ENCODE measurements at places on chromosomes 2 and 18.

- no peak for DNase-seq
- no peaks in the 10 kb centered on the region for H3K4me1 ChIP-seq
- H3K27me3 ChIP-seq, result no peaks in the 10 kb centered on the region
- H3K27ac ChIP-seq, result no peak overlapping the region
Measured at GRCh38 chr2:37599688-37600525, 71.5 kb downstream of the CDC42EP3 start.

- peaks cover 20% of the 10 kb centered on the region for H3K4me1 ChIP-seq
- peaks cover 10% of the 10 kb centered on the region for H3K36me3 ChIP-seq
Measured at GRCh38 chr2:128309280-128310093, 9.2 kb downstream of the HS6ST1 start.

DNA sequence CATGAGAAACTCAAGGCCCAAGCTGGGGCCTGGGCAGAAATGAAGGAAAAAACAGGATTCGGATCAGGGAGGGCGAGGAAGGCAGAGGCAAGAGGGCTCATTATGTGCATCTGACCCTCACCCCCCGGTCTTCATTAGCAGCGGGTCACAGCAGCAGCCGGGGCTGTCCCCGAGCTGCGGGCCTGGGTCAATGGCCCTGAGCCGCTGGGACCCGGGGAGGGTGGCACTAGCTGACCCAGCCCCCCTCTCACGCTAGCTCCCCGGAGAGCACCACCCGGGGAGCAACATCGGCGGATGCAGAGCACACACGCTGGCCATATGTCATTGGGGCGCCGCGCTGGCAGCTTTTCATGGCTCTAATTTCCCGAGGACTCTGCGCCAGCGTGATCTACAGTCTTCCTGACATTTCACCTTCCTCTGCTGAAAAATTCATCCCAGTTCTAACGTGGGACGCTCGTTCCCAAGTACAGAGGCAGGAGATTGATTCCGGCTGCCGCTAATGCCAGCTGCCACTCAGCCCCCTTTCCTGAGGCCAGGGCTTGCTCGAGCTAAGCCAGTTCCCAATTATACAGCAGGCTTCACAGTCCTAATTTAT is 63.7 kb downstream of the EIPR1 start:
- DNase-seq, result no peak
- no peak overlapping the region for H3K4me3 ChIP-seq
- H3K4me1 ChIP-seq, result no peaks in the 10 kb centered on the region
- no peaks in the 10 kb centered on the region for H3K36me3 ChIP-seq
- H3K27me3 ChIP-seq, result no peaks in the 10 kb centered on the region

DNA sequence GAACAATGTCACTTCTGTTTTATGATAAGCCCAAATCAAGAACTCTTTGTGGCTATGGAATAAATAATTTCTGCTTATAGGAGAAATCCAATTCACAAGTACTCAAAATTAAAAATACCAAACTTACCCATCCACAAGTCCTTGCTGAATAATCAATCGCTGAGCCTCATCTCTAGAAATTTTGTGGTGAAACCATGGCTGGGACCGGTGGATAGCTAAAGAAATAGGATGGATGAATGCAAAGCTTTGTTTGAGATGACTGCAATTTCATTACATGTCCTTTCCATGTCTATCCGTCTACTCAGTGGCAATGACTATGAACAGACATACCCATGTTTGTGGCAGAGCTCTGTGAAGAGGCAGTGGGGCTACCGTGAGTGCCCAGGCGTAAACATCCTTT is 124.4 kb downstream of the GRB14 start:
- DNase-seq, result no peak
- no peak overlapping the region for H3K4me3 ChIP-seq
- no peaks in the 10 kb centered on the region for H3K4me1 ChIP-seq
- H3K27me3 ChIP-seq, result no peaks in the 10 kb centered on the region
- peaks cover 5% of the 10 kb centered on the region for H3K36me3 ChIP-seq
- H3K27ac ChIP-seq, result no peak overlapping the region

- no peak overlapping the region for H3K27ac ChIP-seq
- DNase-seq, result no peak
- no peak overlapping the region for H3K4me3 ChIP-seq
Measured at GRCh38 chr2:189791338-189792042, 7.2 kb downstream of the PMS1 start.

DNA sequence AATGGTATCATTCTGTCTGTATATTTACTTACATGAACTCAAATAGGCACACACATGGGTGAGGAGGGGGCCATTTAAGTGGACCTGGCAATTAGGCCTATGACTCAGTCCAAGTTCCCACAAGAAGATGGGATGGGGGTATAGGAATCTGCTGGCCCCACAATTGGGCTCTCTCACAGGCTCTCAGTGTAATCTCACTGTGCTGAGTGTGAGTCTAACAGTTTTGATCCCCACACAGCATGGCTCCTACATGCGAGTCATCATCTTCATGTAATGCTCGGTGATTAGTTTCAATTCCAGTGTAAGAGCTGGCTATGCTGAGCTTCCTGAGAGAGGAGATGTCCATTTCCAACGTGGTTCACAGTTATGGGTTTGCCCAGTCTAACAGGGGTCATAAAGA is 114.0 kb downstream of the GATA6 start:
- H3K4me3 ChIP-seq, result no peak overlapping the region
- no peaks in the 10 kb centered on the region for H3K36me3 ChIP-seq
- DNase-seq, result no peak
- H3K27me3 ChIP-seq, result no peaks in the 10 kb centered on the region
- H3K27ac ChIP-seq, result no peak overlapping the region

GRCh38 chr18:35089382-35089781 is 48.2 kb downstream of the MAPRE2 start:
- H3K4me1 ChIP-seq, result no peaks in the 10 kb centered on the region
- no peaks in the 10 kb centered on the region for H3K27me3 ChIP-seq

DNA sequence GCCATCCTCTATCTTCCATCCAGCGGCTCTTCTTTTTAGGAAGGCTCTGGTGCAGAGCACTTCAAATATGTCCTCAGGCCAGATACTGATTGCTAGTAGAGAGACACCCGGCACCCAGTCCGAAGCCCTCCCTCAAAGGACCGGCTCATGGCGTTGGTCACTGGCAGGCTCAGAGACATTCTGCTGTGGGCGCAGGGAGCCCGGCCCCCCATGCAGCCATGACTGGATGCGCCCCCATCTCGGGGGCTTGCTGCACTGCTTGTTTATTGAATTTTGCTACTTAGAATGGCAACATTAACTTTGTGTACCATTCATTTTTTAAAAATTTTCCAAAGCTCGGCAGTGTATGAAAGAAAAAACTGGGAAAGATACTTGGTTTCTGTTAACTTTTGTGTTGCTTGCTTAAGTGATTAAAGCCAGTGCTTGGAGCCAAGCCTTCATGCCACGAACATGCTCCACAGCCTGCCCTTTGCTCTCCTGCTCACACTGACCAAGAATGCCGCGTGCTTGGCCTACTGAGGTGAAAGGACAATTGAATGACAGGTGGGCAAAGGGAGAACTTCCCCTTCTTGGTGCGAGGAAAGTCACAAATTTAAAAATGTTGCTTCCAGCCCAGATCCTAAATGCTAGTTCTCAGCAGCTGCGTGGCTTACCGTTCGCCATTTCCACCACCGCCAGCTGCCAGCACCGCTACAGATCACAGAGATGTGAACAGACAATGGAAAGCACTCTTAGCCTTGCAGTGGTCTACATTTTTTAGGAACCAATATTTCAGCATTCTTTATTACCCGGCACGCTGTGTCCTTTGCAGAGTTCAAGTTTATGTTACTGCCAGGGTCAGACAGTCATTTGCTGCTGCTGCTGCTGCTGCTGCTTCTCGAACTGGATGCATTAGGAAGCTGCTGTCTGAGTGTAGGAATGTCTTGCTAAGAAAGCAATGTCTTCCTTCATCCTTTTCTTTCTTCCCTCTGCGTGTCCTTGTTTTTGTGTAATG is 76.7 kb downstream of the FAM210A start:
- no peaks in the 10 kb centered on the region for H3K27me3 ChIP-seq
- H3K4me1 ChIP-seq, result no peaks in the 10 kb centered on the region
- no peak overlapping the region for H3K4me3 ChIP-seq
- H3K27ac ChIP-seq, result no peak overlapping the region
- DNase-seq, result no peak

DNA sequence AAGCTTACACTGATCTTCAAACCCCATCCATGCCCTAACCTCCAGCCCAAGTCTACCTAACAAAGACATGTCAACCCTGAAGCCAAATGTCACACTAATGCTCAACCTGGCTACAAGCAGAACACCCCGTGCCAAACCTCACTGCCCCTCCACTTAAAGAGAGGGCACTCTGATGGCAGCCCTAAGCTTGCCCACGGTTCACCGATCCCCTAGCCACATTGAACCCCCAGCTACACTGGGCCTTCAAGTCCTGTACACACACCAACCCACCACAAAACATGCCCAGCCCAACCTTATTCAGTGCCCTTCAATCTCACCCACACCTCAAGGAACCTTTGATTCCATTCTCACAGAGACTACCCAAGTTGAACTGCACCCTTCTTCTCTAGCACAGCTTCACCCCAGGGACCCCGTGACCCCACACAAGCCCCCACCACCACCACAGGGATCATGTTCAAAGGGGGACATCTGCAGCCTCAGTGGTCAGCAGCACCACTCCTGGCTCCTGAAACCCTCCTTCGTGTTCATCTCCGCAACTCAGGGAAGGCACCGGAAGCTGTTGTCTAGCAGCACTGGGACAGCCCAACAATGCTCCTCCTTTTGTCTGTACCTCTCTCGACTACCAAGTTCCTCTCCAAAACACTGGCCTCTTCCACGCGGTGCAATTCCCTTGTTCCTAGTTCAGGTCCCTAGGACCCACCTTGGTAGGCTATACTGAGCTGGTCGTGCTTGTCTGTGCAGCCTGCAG is 218.8 kb downstream of the CYP26B1 start:
- H3K27ac ChIP-seq, result no peak overlapping the region
- DNase-seq, result peak; percentile 35
- no peaks in the 10 kb centered on the region for H3K27me3 ChIP-seq
- H3K36me3 ChIP-seq, result no peaks in the 10 kb centered on the region
- H3K4me3 ChIP-seq, result no peak overlapping the region
- no peaks in the 10 kb centered on the region for H3K4me1 ChIP-seq

DNA sequence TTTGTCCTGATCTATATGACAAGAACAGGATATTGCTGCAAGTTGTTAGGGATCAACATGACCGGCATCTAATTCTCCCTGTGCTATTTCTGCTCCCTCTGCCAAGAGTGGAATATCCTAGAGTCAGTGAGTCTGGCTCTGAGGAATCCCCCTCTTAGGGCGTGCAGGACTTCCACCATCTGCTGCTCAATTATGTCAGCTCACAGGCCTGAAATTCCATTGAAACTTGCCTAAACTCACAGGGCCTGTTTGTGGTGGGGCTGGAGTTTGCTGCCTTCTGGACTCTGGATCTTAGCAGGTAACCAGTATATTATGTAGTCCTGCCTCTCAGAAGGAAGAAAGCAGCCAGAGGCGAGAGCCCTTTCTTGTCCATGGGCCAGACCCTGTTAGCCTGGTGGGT is 323.0 kb downstream of the TSN start:
- no peaks in the 10 kb centered on the region for H3K27me3 ChIP-seq
- H3K36me3 ChIP-seq, result no peaks in the 10 kb centered on the region
- no peak overlapping the region for H3K27ac ChIP-seq
- H3K4me3 ChIP-seq, result no peak overlapping the region

- no peak overlapping the region for H3K4me3 ChIP-seq
- H3K27ac ChIP-seq, result no peak overlapping the region
- DNase-seq, result no peak
- H3K27me3 ChIP-seq, result no peaks in the 10 kb centered on the region
- H3K36me3 ChIP-seq, result no peaks in the 10 kb centered on the region
Measured at GRCh38 chr2:219748671-219749570, 121.5 kb downstream of the SLC4A3 start.

- H3K4me3 ChIP-seq, result no peak overlapping the region
- DNase-seq, result no peak
- H3K4me1 ChIP-seq, result no peaks in the 10 kb centered on the region
- H3K27ac ChIP-seq, result no peak overlapping the region
Measured at GRCh38 chr2:221400411-221400810, 171.7 kb downstream of the EPHA4 start.

GRCh38 chr18:47944972-47945852 is 14.8 kb upstream of the SMAD2 start:
- no peaks in the 10 kb centered on the region for H3K4me1 ChIP-seq
- no peaks in the 10 kb centered on the region for H3K27me3 ChIP-seq
- no peak overlapping the region for H3K27ac ChIP-seq
- no peaks in the 10 kb centered on the region for H3K36me3 ChIP-seq
- DNase-seq, result no peak

- H3K36me3 ChIP-seq, result no peaks in the 10 kb centered on the region
- H3K4me1 ChIP-seq, result no peaks in the 10 kb centered on the region
- H3K27ac ChIP-seq, result no peak overlapping the region
- no peak for DNase-seq
- H3K4me3 ChIP-seq, result no peak overlapping the region
Measured at GRCh38 chr2:51695531-51695930, 663.6 kb upstream of the NRXN1 start.

- H3K27me3 ChIP-seq, result no peaks in the 10 kb centered on the region
- no peak for DNase-seq
- H3K36me3 ChIP-seq, result no peaks in the 10 kb centered on the region
- H3K4me3 ChIP-seq, result no peak overlapping the region
Measured at GRCh38 chr2:241458687-241459086, 49.7 kb downstream of the STK25 start.

DNA sequence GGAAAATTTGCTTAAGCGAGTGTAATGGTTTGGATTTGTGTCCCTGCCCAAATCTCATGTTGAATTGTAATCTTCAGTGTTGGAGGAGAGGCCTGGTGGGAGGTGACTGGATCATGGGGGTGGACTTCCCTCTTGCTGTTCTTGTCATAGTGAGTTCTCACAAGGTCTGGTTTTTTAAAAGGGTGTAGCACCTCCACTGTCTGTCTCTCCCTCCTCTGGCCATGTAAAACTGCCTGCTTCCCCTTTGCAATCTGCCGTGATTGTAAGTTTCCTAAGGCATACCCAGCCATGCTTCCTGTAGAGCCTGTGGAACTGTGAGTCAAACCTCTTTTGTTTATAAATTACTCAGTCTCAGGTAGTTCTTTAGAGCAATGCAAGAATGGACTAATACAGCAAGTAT is 6.6 kb downstream of the YIPF4 start:
- H3K27me3 ChIP-seq, result no peaks in the 10 kb centered on the region
- no peak overlapping the region for H3K27ac ChIP-seq
- no peak overlapping the region for H3K4me3 ChIP-seq
- no peak for DNase-seq
- no peaks in the 10 kb centered on the region for H3K36me3 ChIP-seq

- no peak for DNase-seq
- H3K4me1 ChIP-seq, result 0 out of 2 replicates have a peak, but pooled peaks cover 3% of the 10 kb centered on the region
- no peak overlapping the region for H3K4me3 ChIP-seq
- H3K27me3 ChIP-seq, result no peaks in the 10 kb centered on the region
- H3K36me3 ChIP-seq, result no peaks in the 10 kb centered on the region
- no peak overlapping the region for H3K27ac ChIP-seq
Measured at GRCh38 chr2:60719331-60719730, 36.7 kb upstream of the PAPOLG start.

DNA sequence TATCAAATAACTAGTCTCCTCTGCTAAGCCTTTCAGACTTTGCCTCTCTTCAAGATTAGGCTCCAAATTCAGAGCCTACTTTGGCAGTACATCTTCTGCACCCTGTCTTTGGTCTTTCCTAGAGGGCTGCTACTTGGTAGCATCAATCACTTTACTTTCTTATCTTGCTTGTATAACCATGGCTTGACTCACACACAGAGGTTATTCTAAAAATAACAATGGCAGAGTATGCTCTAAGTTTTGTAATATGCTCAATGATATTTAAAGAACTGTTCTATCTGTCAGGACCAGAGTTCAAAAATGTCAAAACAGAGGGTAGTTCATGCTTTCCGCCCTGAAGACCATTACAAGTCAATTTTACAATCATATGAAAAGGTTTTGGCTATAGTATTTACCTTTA is 27.7 kb downstream of the THOC1 start:
- peaks cover 2% of the 10 kb centered on the region for H3K36me3 ChIP-seq
- no peak overlapping the region for H3K27ac ChIP-seq
- H3K4me1 ChIP-seq, result no peaks in the 10 kb centered on the region
- H3K27me3 ChIP-seq, result no peaks in the 10 kb centered on the region

GRCh38 chr2:161130354-161130753 is 29.9 kb upstream of the TANK start:
- H3K36me3 ChIP-seq, result no peaks in the 10 kb centered on the region
- peaks cover 4% of the 10 kb centered on the region for H3K4me1 ChIP-seq
- H3K27me3 ChIP-seq, result no peaks in the 10 kb centered on the region
